ENCODE measurements at places on chromosomes 12 and 14. TPM values are rescaled to one million over a fixed set of nuclear protein-coding genes. Genes with fewer than 3 reads are reported as not detected.

The GLI1 gene
- total RNA-seq: 0.91 TPM

The TSPAN19 gene
- not detected for total RNA-seq

The AICDA gene
- total RNA-seq: not detected

The TBX3 gene
- total RNA-seq: 16.3 TPM

DNA sequence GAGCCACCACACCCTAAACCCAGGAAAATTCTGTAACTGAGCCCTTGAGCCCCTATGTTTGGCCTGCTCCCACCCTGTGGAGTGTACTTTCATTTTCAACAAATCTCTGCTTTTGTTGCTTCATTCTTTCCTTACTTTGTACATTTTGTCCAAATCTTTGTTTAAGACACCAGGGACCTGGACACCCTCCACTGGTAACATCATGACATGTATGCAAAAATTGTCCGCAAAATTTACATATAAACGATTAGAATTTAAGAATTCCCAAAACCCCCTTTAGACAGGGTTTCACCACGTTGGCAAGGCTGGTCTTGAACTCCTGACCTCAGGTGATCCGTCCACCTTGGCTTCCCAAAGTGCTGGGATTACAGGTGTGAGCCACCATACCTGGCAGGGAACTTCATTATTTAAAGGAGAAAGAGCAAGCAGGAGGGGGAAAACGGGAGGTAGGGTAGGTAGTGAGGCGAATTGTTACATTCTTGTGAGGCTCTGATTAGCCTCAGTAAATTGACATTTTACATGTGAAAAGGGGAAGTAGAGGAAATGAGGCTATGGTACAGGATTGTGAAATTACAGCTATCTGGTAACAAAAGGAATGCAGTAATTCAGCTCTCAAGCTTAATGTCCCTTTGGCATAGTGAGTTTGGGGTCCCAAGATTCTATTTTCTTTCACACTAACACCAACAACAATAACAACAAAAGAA lies 27.6 kb downstream of the TUBA1A start:
- H3K27me3 ChIP-seq: no peaks in the 10 kb centered on the region
- H3K27ac ChIP-seq: no peak overlapping the region
- no peaks in the 10 kb centered on the region for H3K4me1 ChIP-seq
- DNase-seq: no peak

- H3K4me3 ChIP-seq: peak overlapping the region; percentile 53
- DNase-seq: no peak
- H3K27ac ChIP-seq: peak overlapping the region; percentile 90
- H3K27me3 ChIP-seq: no peaks in the 10 kb centered on the region
These were observed 102.7 kb upstream of the PLEKHA5 start for GRCh38 chr12:19026614-19027488.

GRCh38 chr12:84994426-84994825 lies 41.7 kb downstream of the TSPAN19 start:
- DNase-seq: no peak
- no peaks in the 10 kb centered on the region for H3K27me3 ChIP-seq
- no peak overlapping the region for H3K4me3 ChIP-seq

GRCh38 chr12:100427078-100427477 lies 46.6 kb upstream of the NR1H4 start:
- no peak overlapping the region for H3K27ac ChIP-seq
- DNase-seq: no peak
- no peak overlapping the region for H3K4me3 ChIP-seq
- no peaks in the 10 kb centered on the region for H3K27me3 ChIP-seq
- H3K36me3 ChIP-seq: no peaks in the 10 kb centered on the region

GRCh38 chr14:75769047-75769685 lies 108.1 kb downstream of the TTLL5 start:
- no peaks in the 10 kb centered on the region for H3K4me1 ChIP-seq
- H3K27me3 ChIP-seq: no peaks in the 10 kb centered on the region
- no peak overlapping the region for H3K27ac ChIP-seq
- H3K4me3 ChIP-seq: no peak overlapping the region
- H3K36me3 ChIP-seq: peaks cover under 1% of the 10 kb centered on the region

DNA sequence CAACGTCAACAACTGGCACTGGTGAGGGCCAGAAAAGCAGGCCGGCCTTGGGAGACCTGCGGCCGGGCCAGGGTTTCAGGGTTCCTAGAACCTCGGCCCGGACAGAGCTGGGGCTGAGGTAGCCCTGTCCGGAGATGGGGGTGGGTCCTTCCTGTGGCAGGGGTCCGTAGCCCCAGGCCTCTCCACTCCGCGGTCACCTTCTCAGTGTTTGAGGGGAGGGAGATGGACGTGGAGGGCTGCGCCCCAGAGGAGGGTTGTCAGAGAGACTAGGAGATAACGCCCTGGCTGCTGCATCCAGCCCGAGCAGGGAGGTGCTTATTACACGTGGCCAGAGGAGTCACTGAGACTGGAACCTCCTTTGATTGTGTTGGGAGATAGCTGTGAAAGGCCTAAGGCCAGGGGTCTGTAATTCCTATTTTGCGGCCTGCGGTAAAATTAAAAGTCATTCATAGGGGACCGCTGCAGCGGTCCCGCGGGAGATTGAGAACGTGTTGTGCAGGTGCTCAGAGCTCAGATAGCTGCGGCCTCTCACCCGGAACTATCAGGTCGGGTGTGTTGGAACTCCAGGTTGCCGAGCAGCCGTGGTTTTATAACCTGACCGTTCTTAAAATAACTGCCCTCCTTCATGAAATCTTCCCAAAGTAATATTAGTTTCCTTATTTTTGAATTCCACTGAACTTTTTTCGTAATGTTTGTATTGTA lies 507 bp downstream of the AHSA1 start:
- no peak for DNase-seq
- peaks cover 25% of the 10 kb centered on the region for H3K4me1 ChIP-seq
- peak overlapping the region; percentile 100 for H3K27ac ChIP-seq
- H3K27me3 ChIP-seq: no peaks in the 10 kb centered on the region

GRCh38 chr12:40499856-40500255 lies 192.4 kb upstream of the CNTN1 start:
- H3K27me3 ChIP-seq: no peaks in the 10 kb centered on the region
- no peaks in the 10 kb centered on the region for H3K36me3 ChIP-seq
- H3K4me1 ChIP-seq: no peaks in the 10 kb centered on the region
- H3K4me3 ChIP-seq: no peak overlapping the region
- no peak overlapping the region for H3K27ac ChIP-seq
- DNase-seq: no peak

Data from progenitor cell of endocrine pancreas (in vitro differentiated cells).